ENCODE measurements at places on chromosomes 3 and 15.

DNA sequence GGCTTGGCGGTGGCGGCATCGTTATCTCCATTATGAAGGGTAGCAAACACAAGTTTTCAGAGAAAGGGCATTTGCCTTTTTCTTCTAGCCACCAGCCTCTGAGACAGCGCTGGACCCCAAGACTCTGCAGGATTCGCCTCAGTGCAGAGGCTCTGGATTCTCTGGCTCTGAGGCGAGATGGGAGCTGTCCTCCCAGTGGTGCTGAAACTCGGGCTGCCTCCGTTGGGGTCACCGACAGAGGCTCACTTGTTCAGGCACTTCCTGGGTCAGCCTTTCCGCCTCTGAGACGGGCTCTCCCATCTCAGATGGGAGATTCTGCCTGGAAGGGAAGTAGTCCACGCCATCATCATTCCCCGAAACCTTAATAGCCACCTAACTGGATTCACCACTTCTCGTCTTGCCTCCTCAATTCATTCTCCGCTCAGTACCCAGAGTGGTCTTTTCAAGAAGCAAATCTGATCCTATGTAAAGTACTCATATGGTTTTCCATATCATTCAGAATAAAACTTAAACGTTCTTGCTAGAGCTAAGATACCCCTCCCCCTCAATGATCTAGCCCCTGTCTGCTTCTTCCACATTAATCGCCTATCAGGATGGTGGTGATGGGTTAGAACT lies 76.9 kb downstream of the RHCG start:
- DNase-seq = peak; percentile 69

DNA sequence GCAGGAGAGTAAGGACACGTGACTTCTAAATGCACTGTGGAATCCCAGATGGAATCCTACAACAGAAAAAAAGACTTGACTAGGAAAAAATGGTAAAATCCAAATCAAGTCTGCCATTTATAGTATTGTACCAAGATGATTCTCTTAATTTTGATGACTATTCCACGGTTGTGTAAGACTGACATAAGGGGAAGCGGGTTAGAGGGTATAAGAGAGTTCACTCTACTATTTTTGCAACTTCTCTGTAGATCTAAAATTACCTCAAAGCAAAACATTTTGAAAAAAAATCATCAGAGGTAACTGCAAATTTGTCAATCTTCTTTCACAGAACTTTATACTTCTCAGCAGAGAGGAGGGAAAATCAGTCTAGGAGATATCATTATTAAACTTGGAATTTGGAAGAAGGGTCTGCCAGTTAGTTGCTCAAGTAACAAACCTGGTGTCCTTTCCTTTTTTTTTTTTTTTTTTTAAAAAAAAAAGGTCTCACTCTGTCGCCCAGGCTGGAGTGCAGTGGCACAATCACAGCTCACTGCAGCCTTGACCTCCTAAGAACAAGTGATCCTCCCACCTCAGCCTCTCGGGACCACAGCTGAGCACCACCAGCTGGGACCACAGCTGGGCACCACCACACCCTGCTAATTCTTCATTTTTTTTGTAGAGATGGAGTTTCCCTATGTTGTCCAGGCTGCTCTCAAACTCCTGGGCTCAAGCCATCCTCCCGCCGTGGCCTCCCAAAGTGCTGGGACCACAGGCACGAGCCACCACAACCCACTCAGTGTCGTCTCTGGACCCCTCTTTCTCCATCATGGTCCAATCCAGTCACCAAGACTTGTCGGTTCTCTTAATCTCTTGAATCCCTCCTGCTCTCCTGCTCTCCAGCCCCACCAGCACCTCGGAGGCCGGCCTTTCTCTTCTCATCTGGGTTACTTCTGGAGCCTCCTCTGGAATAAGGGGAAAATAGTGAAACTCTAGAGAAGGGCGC lies 14.9 kb upstream of the HES1 start:
- no peak for DNase-seq

- DNase-seq = peak; percentile 66
Measured at GRCh38 chr3:197031315-197032285, 2.0 kb upstream of the MELTF start.

GRCh38 chr3:165103616-165104015 lies 25.3 kb upstream of the SI start:
- no peak for DNase-seq

- no peak for DNase-seq
Measured at GRCh38 chr3:197718891-197719290, 17.8 kb downstream of the RUBCN start.

- DNase-seq = no peak
Measured at GRCh38 chr3:73652896-73653295, 28.2 kb upstream of the PDZRN3 start.

- peak; percentile 49 for DNase-seq
Measured at GRCh38 chr3:130048726-130049125, 32.9 kb upstream of the ALG1L2 start.

- no peak for DNase-seq
Measured at GRCh38 chr15:93861956-93862741, 369.2 kb upstream of the MCTP2 start.

- DNase-seq = no peak
Measured at GRCh38 chr15:50993598-50993997, 85.1 kb downstream of the AP4E1 start.

GRCh38 chr3:195891431-195892104 lies 16.8 kb downstream of the TNK2 start:
- DNase-seq = no peak

DNA sequence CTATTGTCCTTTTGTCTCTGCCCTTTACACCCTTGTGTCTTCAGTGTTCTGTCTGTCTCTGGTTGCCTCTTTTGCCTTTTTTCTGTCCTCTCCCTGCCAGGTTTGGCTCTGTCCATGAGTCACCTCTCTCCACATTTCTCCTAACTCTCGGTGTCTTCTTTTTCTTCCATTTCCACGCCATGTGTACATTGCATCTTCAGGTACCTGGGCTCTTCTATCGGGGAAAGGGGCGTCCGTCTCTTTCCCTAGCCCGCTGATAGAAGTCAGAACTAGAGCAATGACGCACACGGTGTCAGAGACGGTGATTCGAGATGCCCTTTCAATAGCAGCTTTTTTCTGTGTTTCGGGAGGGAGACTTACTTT lies 641 bp downstream of the OPA1 start:
- peak; percentile 43 for DNase-seq
